ENCODE measurements at places on chromosomes 16 and 17. TPM values are rescaled to one million over a fixed set of nuclear protein-coding genes. Genes with fewer than 3 reads are reported as not detected.

- DNase-seq, result no peak
Observed at GRCh38 chr16:30980959-30981358, 4.0 kb upstream of the HSD3B7 start.

- no peak for DNase-seq
Observed at GRCh38 chr16:49632795-49633184, 223.1 kb downstream of the ZNF423 start.

DNA sequence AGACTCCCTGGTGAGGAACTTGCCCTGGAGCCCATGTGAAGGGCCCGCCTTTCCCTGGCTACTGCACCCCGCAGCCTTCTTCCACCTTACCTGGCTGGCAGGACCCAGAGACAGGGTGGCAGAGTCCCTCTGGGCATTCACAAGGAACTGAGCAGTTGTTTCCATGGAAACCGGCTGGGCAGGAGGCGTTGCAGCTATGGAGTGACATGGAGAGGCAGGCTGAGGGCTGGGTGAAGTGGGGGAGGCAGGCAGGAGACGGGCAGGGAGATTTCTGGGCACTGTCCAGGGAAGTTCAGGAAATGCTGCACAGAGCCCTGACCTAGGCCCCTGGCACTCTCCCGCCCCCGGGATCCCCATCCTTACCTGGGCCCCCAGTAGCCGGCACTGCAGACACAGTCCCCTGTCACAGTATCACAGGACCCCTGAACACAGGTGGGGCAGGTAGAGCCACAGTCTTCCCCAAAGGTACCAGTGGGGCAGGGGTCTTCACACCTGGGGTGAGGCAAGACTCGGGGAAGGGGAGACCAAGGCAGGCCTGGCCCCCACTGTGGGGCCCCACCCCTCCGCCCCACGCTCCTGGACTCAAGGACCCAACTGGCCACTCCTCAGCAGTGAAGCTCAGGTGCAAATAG, 5.9 kb downstream of the SCARF1 start:
- no peak for DNase-seq

- no peak for DNase-seq
Observed at GRCh38 chr16:88977812-88978607, 1.0 kb upstream of the CBFA2T3 start.

- no peak for DNase-seq
Observed at GRCh38 chr17:43490621-43491020, 6.8 kb downstream of the DHX8 start.

DNA sequence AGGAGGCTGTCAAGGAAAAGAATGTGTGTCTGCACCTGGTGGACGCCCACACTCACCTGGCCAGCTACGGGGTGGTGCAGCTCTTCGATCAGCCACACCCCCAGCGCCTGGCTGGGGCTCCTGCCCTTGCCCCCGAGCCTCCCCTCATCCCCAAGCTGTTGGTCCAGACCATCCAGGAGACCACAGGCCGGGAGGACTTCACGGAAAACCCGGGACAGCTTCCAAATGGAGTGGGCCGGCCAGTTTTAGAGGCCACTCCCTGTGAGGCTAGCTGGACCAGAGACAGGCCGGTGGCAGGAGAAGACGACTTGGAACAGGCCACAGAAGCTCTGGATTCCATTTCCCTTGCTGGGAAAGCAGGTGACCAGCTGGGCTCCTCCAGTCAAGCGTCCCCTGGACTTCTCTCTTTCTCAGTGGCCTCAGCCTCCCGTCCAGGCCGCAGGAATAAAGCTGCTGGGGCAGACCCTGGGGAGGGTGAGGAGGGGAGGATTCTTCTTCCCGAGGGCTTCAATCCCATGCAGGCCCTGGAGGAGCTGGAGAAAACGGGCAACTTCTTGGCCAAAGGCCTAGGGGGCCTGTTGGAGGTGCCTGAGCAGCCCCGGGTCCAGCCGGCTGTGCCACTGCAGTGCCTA, 2.2 kb downstream of the WDR81 start:
- no peak for DNase-seq

DNA sequence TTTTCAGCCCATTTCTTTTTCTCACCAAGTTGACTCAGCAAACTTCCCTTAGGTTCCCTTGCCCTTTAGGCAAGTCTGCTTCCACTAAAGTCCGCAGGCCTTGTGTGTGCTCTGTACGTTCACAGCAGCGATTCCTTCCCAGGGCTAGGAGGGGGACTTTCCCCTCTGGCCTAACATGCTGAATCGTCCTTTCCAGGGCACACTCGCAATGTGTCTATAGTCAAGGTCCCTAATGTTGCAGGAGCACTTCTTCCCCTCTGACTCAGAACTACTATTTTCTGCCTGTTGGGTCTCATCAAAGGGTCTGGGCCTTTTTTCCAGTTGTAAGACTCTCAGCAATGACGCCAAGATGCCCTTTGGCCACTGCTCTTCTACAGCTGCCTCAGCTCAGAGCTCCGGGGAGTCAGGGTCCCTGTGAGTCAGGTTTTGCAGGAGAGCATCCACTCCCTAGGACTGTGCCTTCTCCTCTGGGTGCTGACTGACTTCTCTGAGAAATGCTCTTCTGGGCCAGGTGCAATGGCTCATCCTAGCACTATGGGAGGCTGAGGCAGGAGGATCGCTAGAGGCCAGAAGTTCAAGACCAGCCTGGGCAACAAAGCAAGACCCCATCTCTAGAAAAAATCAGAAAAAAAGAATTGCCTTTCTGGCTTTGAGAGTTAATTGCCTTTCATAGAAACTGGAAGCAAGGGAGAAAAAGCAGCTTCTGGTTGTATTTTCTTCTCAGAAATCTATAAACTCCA, 64.4 kb upstream of the TBX2 start:
- no peak for DNase-seq

DNA sequence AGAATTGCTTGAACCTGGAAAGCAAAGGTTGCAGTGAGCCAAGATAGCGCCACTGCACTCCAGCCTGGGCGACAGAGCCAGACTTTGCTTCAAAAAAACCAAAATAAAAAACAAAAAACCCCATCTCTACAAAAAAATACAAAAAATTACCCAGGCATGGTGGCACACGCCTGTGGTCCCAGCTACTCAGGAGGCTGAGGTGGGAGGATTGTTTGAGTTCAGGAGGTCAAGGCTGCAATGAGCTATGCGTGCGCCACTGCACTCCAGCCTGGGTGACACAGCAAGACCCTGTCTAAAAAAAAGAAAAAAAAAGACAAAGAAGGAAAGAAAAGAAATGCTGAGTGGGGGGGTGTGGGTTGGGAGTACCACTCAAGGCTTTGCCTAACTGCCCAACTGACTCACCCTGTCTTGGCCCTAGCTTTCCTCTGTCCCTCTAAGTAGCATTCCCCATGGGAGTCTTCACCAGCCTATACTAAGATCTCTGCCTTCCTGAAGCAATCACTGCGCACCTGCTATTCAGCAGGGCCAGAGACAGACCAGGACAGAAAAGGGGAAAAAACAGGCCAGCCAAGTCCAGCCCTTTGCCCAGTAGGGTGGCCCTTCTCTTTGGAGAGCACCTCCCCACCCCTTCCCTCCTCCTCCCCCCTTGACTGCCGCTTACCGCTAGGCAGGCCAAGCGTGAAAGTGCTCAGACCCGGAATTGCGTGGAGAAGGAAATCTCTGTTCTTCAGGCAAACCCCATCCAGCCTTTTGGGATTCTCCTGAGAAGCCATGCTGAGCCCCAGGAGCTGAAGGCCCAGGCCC, 45.8 kb downstream of the RTN4RL1 start:
- DNase-seq, result no peak

DNA sequence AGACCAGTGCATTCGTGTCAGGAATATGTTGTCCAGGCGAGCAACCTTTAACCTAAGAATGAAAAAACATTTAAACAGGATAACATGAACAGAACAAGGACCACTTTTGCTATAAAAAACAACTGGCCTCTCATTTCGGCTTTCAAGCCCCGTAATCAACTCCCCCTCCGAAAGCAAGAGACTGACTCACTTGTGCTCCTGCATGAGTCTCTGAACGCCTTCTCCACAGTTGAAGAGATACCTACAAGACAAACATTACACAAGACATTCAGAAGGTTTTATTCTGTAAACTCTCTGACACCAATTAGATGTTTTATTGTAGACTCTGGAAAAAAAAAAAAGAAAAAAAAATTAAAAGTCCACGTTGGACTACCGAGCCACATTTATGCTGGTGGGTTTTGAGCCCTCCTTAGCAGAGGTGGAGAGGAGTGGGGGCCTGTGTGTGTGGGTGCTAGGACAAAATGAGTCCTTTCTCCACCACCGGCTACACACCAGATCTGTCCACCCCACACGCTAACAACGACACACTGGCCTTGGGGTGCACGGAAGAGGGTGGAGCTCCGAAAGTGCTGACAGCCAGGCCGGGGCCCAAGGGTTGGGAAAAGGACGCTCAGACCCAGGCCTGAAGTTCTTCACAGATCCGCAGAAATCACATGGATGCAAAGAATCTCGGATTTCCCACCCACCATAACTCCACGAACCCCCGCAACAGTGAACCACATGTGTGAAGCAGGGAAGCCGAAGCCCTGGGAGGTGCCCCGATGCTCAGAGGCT, 759 bp downstream of the ELAC2 start:
- no peak for DNase-seq

DNA sequence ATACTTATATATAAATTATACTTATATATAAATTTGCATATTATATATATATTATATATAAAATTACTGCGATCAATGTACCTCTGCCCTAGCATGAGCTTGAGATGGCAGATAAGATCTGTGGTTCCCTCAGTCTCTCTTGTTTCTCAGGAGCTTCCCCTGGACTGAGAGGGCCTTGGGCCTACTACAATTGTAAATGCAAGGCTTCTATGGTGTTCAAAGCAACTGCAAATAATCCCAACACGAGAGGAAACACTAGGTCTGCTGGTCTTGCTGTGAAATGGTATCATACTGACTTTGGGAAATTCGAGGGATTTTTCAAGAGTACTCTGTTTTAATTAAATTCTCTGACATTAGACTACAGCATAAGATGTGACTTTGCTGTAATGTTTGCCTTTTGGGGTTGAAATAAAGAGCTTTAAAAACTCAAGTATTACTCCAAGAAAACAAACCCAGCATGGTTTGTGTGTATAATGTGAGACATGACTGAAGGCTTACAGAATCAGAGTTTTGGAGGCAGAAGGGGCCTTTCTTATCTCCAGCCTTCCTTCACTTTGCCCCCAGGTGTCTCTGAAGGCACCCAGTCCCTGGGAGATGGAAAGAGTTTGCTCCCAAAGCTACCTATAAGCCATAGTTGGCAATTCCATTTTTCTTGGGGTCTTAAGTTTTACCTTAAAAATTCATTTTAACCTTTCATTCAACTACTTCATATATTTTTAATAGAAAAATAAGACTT, 24.2 kb downstream of the ACSM1 start:
- DNase-seq, result no peak

- DNase-seq, result no peak
Observed at GRCh38 chr17:18129041-18129502, 20.5 kb downstream of the MYO15A start.

GRCh38 chr17:71455219-71455618, 665.6 kb upstream of the SOX9 start:
- no peak for DNase-seq

EVI2A gene
- 44.2 TPM for total RNA-seq

ICAM2 gene
- total RNA-seq, result 48.4 TPM

ADAP2 gene
- total RNA-seq, result 1.1 TPM

CHD9 gene
- 23.5 TPM for total RNA-seq

FLCN gene
- total RNA-seq, result 37.4 TPM

KRT36 gene
- total RNA-seq, result not detected
